ENCODE measurements at places on chromosomes 12 and 14. TPM values are rescaled to one million over a fixed set of nuclear protein-coding genes. Genes with fewer than 3 reads are reported as not detected.

GRCh38 chr12:108712165-108712924 is 19.0 kb downstream of the CORO1C start:
- H3K4me1 ChIP-seq: peaks cover 3% of the 10 kb centered on the region
- no peak for DNase-seq
- H3K27ac ChIP-seq: no peak overlapping the region
- H3K36me3 ChIP-seq: peaks cover 3% of the 10 kb centered on the region
- no peaks in the 10 kb centered on the region for H3K27me3 ChIP-seq
- H3K4me3 ChIP-seq: no peak overlapping the region

DNA sequence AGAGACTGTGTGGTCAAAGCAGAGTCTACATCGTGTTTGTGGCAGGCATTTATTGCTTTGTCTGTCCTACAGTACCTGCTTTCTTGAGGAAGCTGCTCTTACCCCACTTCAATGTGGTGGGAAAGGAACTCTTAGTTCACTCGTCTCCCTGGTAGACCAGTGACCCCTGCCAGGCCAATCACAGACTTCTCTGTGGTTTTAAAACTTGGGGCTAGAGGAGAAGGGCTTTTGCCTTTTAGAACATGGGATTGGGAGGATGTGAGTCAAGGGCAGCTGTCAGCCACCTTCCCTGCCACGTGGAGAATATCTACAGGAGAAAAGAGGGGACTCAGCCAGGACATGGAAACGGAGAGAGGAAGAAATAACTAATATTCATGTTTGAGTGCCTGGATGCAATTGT is 36.8 kb upstream of the TMED10 start:
- H3K36me3 ChIP-seq: no peaks in the 10 kb centered on the region
- H3K27me3 ChIP-seq: no peaks in the 10 kb centered on the region
- no peak overlapping the region for H3K27ac ChIP-seq
- no peak for DNase-seq
- H3K4me3 ChIP-seq: no peak overlapping the region

GRCh38 chr14:45679853-45680252 is 426.9 kb upstream of the MIS18BP1 start:
- H3K4me3 ChIP-seq: no peak overlapping the region
- H3K4me1 ChIP-seq: no peaks in the 10 kb centered on the region
- DNase-seq: no peak
- no peaks in the 10 kb centered on the region for H3K36me3 ChIP-seq
- no peak overlapping the region for H3K27ac ChIP-seq
- H3K27me3 ChIP-seq: no peaks in the 10 kb centered on the region

GRCh38 chr12:3792623-3793288 is 39.8 kb upstream of the CRACR2A start:
- peaks cover 6% of the 10 kb centered on the region for H3K4me1 ChIP-seq
- no peak for DNase-seq
- peaks cover 4% of the 10 kb centered on the region for H3K36me3 ChIP-seq
- no peak overlapping the region for H3K4me3 ChIP-seq

- H3K36me3 ChIP-seq: no peaks in the 10 kb centered on the region
- H3K27ac ChIP-seq: no peak overlapping the region
- H3K4me1 ChIP-seq: no peaks in the 10 kb centered on the region
- no peak overlapping the region for H3K4me3 ChIP-seq
- H3K27me3 ChIP-seq: peaks cover 2% of the 10 kb centered on the region
Observed at GRCh38 chr12:100439797-100440196, 33.9 kb upstream of the NR1H4 start.

DNA sequence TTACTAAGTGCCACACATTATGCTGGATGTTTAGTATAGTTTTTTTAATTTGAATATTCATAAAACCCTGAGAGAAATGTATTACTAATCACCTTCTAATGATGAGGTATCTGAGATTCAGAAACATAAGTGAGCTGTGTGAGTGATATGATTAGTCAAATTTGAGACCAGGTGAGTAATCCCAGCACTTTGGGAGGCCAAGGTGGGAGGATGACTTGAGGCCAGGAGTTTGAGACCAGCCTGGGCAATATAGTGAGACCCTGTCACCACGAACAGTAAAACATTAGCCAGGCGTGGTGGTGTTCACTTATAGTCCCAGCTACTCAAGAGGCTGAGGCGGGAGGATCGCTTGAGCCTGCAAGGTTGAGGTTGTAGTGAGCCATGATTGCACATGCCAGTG is 438.4 kb downstream of the RAD51B start:
- no peak for DNase-seq
- peaks cover 64% of the 10 kb centered on the region for H3K4me1 ChIP-seq
- H3K36me3 ChIP-seq: peaks cover 3% of the 10 kb centered on the region
- no peak overlapping the region for H3K4me3 ChIP-seq
- no peak overlapping the region for H3K27ac ChIP-seq

- H3K4me1 ChIP-seq: peaks cover 20% of the 10 kb centered on the region
- no peaks in the 10 kb centered on the region for H3K27me3 ChIP-seq
- H3K27ac ChIP-seq: no peak overlapping the region
- DNase-seq: no peak
Observed at GRCh38 chr14:75877884-75878283, 103.9 kb downstream of the TGFB3 start.

GRCh38 chr12:27048822-27049752 is 26.7 kb downstream of the MED21 start:
- H3K27ac ChIP-seq: no peak overlapping the region
- no peak for DNase-seq
- no peaks in the 10 kb centered on the region for H3K4me1 ChIP-seq
- peaks cover 1% of the 10 kb centered on the region for H3K36me3 ChIP-seq
- H3K4me3 ChIP-seq: no peak overlapping the region
- no peaks in the 10 kb centered on the region for H3K27me3 ChIP-seq

- H3K27ac ChIP-seq: no peak overlapping the region
- no peaks in the 10 kb centered on the region for H3K36me3 ChIP-seq
- peaks cover 2% of the 10 kb centered on the region for H3K27me3 ChIP-seq
Observed at GRCh38 chr14:51750542-51750941, 98.8 kb downstream of the FRMD6 start.

DNA sequence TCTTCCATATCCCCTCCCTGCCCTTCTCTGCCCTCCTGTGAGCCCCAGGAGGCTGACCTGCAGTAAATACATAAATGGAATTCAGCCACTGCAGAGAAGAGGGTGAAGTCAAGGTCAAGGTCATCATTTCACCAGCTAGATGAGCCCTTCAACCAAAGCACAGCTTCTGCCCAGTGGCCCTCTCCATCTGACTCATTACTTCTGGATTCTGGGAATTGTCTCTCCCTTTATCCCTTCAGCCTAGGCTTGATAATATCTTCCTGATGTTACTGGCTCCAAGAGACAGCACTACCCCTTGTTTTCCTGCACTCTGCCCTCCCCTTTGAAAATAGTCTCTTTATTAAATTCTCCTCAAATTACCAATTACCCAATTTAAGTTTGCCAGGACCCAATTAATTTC is 64.5 kb downstream of the TTC9 start:
- no peak overlapping the region for H3K4me3 ChIP-seq
- no peaks in the 10 kb centered on the region for H3K27me3 ChIP-seq
- H3K4me1 ChIP-seq: no peaks in the 10 kb centered on the region
- H3K27ac ChIP-seq: no peak overlapping the region

DNA sequence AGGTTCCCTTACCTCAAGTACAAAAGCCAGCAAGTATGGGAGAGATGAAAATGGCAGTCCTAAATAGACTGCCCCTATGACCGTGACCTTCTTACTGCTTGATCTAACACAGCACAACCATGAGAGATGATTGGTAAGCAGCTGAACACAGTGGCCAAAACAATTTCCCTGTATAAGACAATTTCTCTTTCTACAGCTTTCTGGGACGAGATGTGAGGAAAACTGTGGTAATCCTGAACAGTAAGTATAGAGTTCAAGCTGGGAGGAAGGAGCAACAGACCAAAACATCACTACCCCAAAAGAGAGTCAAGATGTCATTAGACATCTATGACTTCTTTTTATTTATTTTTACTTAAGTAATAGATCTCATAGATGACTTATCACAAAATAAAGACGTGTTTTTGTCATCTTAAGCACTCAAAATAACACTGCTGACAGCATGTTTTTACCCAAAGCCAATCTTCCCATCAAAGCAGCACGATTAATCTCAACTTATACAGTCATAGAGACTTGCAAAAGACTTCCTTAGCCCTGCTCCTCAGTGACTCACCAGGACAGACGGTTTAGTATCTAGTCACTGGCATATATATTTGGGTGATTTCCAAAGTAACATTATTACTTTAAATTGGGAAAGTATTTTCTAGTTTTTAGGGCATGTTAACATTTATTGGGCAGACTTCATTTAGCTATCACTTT is 3.7 kb downstream of the TMEM52B start:
- H3K36me3 ChIP-seq: no peaks in the 10 kb centered on the region
- H3K27me3 ChIP-seq: peaks cover 19% of the 10 kb centered on the region
- H3K4me3 ChIP-seq: no peak overlapping the region
- no peaks in the 10 kb centered on the region for H3K4me1 ChIP-seq

DNA sequence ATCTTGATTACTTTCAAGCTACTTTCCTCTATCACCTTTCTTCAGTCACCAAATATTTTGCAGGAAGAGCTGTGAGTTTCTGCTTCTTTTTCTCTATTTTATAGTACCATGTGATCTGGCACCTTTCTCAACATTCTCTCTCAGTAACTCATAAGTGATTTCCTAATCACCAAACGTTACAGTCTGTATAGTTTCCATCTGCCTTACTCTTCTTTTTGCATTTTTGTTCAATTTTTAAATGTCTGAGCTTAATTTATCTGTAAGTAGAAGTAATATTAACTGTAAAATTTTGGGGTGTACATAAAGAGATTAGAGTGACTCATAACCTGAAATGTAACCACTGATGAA is 422.1 kb upstream of the SYT1 start:
- no peaks in the 10 kb centered on the region for H3K36me3 ChIP-seq
- H3K27me3 ChIP-seq: no peaks in the 10 kb centered on the region
- no peaks in the 10 kb centered on the region for H3K4me1 ChIP-seq
- no peak for DNase-seq
- no peak overlapping the region for H3K27ac ChIP-seq

GRCh38 chr14:94101748-94102147 is 8.8 kb upstream of the IFI27 start:
- H3K4me3 ChIP-seq: no peak overlapping the region
- DNase-seq: no peak
- H3K27me3 ChIP-seq: no peaks in the 10 kb centered on the region
- H3K27ac ChIP-seq: no peak overlapping the region

GRCh38 chr14:77141214-77142004 is at the start of gene ZDHHC22:
Gene ZDHHC22, minus strand, starts transcription at chr14:77141791. Its CDS starts 2,053 bp downstream, at chr14:77139738.
- peaks cover 15% of the 10 kb centered on the region for H3K4me1 ChIP-seq
- DNase-seq: peak; percentile 40

DNA sequence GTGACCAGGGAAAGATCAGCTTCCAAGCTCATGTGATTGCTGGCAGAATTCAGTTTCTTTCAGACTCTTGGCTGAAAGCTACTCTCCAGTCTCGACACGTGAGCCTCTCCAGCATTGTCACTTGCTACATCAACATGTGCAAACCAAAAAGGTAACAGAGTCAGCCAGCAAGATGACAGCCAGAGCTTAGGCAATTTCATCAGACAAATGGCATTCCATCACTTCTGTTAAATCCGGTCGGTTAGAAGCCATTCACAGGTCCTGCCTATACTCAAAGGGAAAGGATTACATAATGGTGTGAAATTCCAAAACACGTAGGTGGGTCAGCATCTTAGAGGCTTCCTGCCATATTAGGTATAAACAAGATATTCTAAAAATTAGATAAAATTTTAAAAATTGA is 700.9 kb downstream of the AACS start:
- no peaks in the 10 kb centered on the region for H3K36me3 ChIP-seq
- no peak for DNase-seq
- H3K27me3 ChIP-seq: no peaks in the 10 kb centered on the region
- H3K4me1 ChIP-seq: no peaks in the 10 kb centered on the region
- H3K27ac ChIP-seq: no peak overlapping the region
- H3K4me3 ChIP-seq: no peak overlapping the region

DNA sequence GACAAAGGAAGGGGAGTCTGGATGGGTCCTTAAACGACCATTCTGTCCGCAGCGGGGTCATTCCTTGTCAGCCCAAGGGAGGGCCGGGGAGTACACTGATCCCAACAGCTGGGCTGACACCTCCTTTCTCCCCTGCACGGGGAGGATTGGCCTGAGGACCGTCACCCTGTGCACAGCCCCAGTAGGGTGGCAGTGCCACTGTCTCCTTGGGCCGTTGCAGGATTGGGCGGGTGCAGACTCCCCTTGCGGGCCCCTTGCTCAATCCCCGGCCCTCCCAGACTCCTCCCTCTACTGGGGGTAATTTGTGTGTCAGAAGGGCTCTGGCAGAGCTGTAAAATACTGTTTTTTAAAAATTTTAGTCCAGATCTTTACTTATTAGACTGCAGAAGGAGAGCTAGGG is 12.6 kb upstream of the AMN start:
- no peaks in the 10 kb centered on the region for H3K27me3 ChIP-seq
- no peak for DNase-seq
- H3K4me1 ChIP-seq: no peaks in the 10 kb centered on the region
- peaks cover 22% of the 10 kb centered on the region for H3K36me3 ChIP-seq

GRCh38 chr12:60844875-60845274 is 1249.0 kb downstream of the SLC16A7 start:
- H3K4me3 ChIP-seq: no peak overlapping the region
- H3K4me1 ChIP-seq: no peaks in the 10 kb centered on the region
- H3K27me3 ChIP-seq: no peaks in the 10 kb centered on the region
- no peak for DNase-seq
- no peak overlapping the region for H3K27ac ChIP-seq

GRCh38 chr12:19398376-19399363 is 40.6 kb upstream of the AEBP2 start:
- H3K4me3 ChIP-seq: no peak overlapping the region
- no peak for DNase-seq
- no peaks in the 10 kb centered on the region for H3K4me1 ChIP-seq

DNA sequence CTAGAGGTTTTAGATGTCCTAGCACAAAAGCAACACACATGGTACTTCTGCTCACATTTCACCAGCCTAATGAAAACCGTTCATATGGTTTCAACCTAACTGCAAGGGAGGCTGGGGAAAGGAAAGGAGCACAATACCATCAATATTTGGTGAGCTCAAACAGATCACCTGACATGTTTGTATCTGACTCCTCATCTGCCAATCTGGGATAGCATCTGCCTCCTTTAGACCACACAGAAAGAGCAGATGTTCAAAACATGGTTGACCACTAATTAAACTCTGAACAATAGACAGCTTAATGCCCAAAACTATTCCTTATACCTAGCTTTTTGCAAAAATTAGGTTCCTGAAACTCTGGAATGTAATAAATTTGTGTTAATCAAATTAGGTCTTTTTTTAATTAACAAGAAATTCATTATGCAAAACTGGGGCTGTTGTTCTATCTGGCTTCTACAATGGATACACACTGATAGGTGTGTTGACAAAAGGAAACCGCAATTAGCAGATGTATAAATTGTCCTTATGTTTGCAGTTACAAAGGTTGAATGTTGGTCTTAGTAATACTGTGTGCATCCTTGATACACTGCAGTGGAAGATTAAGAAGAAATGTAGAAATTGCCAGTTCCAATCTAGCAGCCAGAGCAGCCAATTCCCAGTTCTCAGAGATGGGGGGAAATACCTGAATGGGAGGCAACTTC is 89.3 kb downstream of the DUSP6 start:
- H3K27ac ChIP-seq: no peak overlapping the region
- no peaks in the 10 kb centered on the region for H3K27me3 ChIP-seq
- peaks cover 4% of the 10 kb centered on the region for H3K36me3 ChIP-seq
- no peak for DNase-seq
- peaks cover 22% of the 10 kb centered on the region for H3K4me1 ChIP-seq

GRCh38 chr14:86124328-86124727 is 594.4 kb downstream of the FLRT2 start:
- H3K27me3 ChIP-seq: no peaks in the 10 kb centered on the region
- H3K4me3 ChIP-seq: no peak overlapping the region
- peaks cover 8% of the 10 kb centered on the region for H3K36me3 ChIP-seq
- H3K27ac ChIP-seq: no peak overlapping the region

Gene DDN
- 0.61 TPM for total RNA-seq

Gene SDR9C7
- not detected for total RNA-seq

Gene DRAM1
- 2.3 TPM for total RNA-seq

Gene CDCA3
- 87.8 TPM for total RNA-seq
